Urothelium cell line (cell line): ENCODE measurements at places on chromosomes 7 and 10.

GRCh38 chr10:873020-873419 is 58.5 kb downstream of the LARP4B start:
- DNase-seq: no peak

GRCh38 chr10:100208276-100208675 is 21.1 kb downstream of the CHUK start:
- DNase-seq: no peak

DNA sequence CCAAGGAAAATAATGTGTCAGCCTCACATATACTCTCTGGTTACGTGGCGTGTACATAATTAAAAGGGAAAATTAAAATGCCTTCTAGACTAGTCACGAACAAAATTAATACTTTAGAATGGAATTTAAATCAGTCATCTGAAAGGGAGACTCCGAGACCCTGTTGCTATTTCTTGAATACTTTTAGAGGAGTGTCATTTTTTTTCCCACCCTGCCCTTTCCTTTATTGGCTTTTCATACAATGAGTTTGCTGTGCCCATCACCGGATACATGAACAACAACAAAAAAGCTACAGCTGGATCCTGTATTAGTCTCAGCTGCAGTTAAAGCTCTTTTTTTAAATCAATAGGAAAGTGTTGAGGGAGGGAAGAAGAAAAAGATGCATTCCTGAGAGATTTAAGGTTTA is 20.1 kb downstream of the CYTH3 start:
- peak; percentile 59 for DNase-seq

- no peak for DNase-seq
These were observed 935 bp downstream of the ZNF273 start for GRCh38 chr7:64904008-64904407.

DNA sequence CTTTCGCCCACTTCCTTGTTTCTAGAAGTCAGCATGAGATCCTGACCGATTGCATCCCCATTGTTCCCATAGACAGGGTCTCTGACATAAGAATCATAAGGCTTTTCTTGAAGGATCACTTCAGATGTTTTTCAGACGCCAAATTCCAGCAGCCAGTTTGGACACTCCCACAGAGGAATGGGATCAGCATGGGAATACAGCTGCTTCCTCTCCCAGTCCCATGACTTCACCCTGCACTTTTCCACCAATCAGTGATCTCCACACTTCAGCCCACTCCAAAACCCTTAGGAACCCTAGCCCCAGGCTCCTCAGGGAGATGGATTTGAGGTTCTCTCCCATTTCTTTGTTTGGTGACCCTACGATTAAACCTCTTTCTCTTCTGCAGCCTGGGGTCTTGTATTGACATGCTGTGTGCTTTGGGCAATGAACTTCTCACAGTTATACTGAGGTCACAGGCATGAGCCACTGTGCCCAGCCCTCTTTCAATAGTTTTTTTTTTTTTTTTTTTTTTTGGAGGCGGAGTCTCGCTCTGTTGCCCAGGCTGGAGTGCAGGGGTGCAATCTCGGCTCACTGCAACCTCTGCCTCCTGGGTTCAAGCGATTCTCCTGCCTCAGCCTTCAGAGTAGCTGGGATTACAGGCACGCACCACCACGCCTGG is 52.8 kb upstream of the CHST3 start:
- DNase-seq: no peak

GRCh38 chr7:27575613-27576012 is 87.1 kb downstream of the HIBADH start:
- DNase-seq: no peak
